BJ (cell line): ENCODE measurements at places on chromosomes 1 and 21. TPM values are rescaled to one million over a fixed set of nuclear protein-coding genes. Genes with fewer than 3 reads are reported as not detected.
A peak's percentile ranks its signal among the peaks of the same experiment; 100 is the strongest.

- no peak for DNase-seq
Observed at GRCh38 chr1:115593365-115594259, 48.2 kb upstream of the VANGL1 start.

GRCh38 chr1:243568793-243569192, 281.2 kb downstream of the AKT3 start:
- DNase-seq = peak; percentile 16

- no peak for DNase-seq
Observed at GRCh38 chr1:212034516-212035122, 738 bp downstream of the INTS7 start.

SLC9A1 gene
- 12.3 and 18.9 TPM in 2 replicates for polyA plus RNA-seq

DNA sequence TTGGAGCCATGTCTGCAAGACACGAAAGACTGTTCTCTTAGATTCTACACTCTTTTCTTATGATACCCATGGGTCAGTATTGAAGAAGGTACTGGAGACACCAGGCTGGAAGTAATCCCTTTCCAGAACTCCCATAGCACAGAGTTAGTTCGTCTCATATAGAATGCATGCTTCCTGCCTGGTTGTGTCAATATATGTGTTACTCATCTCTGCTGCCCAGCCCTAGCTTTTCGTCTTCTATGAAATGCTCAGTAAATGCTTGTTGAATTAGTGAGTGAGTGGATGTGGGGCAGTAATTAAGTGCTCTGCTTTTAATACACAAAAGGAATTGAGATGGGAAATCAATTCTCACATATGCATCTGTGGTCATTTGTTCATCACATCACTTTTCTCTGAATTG, 32.1 kb downstream of the ADCY10 start:
- no peak for DNase-seq

GRCh38 chr1:147151244-147151643, 21.0 kb downstream of the PRKAB2 start:
- DNase-seq = no peak

DNA sequence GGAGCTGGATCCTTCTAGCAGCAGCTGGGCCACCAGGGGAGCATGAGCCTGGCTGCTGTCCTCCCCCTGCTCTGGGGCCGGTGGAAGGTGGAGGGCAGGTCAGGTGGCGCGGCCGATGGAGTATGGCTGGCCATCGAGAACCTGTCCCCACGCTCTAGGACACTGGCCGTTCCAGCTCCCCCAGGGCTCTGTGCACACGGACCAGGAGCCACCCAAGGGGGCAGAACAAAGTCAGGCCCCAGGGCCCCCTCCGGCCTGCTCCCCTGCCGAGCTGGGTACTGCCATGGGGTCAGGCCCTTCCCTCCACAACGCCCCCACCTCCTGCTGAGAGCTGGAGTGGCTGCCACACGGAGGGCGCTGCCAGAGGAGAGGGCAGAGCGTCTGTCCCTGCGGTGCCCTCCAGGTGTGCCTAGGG, 4.5 kb upstream of the PLCH2 start:
- DNase-seq = no peak
